ENCODE measurements at places on chromosomes 2 and 18.

DNA sequence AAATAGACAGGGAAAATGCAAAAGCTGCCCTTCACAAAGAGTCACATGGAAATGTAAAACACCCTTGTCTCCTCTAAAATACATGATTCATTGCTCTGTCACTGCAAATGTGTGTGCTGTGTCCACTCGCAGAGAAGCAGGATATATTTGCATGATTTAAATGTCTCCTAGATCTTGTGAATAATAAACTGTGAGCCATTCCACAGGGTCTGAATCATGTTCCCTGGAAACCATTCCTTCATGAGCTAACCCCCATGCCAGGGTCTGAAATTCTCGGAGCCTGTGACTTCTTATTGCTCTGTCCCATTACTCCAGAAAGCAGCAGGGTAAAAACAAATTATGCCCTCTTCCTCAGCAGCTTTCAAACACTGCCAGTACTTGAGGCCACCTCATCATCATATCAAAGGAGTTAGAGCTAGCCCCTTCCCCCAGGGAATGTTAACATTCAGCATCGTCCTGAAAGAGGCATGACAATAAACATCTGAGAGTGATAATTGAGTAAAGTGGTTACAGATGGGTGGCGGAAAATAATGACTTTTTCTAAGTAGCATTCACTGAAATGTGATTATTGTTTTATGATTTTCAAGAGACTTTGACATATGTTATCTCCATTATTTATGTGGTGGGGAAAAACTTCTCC lies 11.7 kb upstream of the CNGA3 start:
- DNase-seq = no peak

DNA sequence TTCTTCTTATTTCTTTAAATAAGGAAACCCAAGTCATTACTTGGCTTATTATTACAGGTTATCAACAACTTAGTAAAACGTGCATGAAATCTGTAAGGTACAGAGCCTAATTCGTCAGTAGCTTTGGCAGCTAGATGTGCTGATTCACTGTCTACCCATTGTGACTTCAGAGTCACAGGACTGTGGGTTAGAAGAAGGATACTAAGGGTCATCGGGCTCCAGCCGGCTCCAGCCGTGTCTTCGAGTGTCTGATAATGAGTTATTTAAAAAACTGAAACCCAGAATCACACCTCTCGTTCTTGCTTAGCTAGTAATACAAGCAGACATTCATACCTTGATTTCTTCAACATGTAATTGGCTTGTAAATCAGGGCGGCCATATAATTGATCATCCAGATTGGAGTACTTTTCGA lies 170.5 kb downstream of the FMNL2 start:
- no peak for DNase-seq

- peak; percentile 76 for DNase-seq
Measured at GRCh38 chr2:218168635-218169462, 2.1 kb upstream of the CXCR1 start.

DNA sequence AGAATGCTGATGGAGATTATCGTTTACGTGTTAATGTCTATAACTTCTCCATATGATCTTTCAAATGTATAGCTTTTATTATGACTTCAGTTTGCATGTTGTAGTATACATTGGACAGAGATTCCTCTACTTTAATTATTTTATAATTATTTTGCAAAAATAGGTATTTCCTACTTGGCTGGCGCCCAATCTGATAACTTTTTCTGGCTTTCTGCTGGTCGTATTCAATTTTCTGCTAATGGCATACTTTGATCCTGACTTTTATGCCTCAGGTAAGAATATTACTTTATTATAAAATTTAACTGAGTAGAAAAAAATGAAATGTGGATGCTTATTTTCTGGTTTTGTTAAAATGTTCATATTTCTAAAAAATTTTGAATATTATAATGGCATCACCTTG lies 18.1 kb upstream of the ADGRF3 start:
- no peak for DNase-seq

GRCh38 chr2:212097001-212097400 lies 441.6 kb downstream of the ERBB4 start:
- no peak for DNase-seq
